ENCODE measurements at places on chromosomes 6 and 20. TPM values are rescaled to one million over a fixed set of nuclear protein-coding genes. Genes with fewer than 3 reads are reported as not detected.

The PGC gene
- total RNA-seq: not detected

The CALHM6 gene
- total RNA-seq: 4.1 TPM

The RBPJL gene
- not detected for total RNA-seq

The NFATC2 gene
- 5.4 TPM for total RNA-seq

The DOP1A gene
- 118 TPM for total RNA-seq

The HM13 gene
- total RNA-seq: 59.7 TPM

The SH3BGRL2 gene
- 30.5 TPM for total RNA-seq

The ADGB gene
- total RNA-seq: 0.26 TPM

The REM1 gene
- 0.64 TPM for total RNA-seq

The PRICKLE4 gene
- 3.6 TPM for total RNA-seq

The AARS2 gene
- 17.5 TPM for total RNA-seq

The FAM217A gene
- total RNA-seq: not detected

The GMDS gene
- 14.4 TPM for total RNA-seq

The RANBP9 gene
- total RNA-seq: 35.8 TPM

The DZANK1 gene
- total RNA-seq: 4.0 TPM

The MACROD2 gene
- total RNA-seq: 16.2 TPM

The BPIFB4 gene
- total RNA-seq: not detected

The MAS1 gene
- total RNA-seq: not detected

The CD109 gene
- total RNA-seq: 38.8 TPM

The TTBK1 gene
- total RNA-seq: not detected

The SPATS1 gene
- not detected for total RNA-seq

The SAMD3 gene
- not detected for total RNA-seq

The NOX3 gene
- not detected for total RNA-seq

The GNMT gene
- total RNA-seq: 0.79 TPM

The UST gene
- 17.1 TPM for total RNA-seq

The SLC17A1 gene
- total RNA-seq: not detected

The OVOL2 gene
- 26.4 TPM for total RNA-seq

The IDH3B gene
- 135 TPM for total RNA-seq

The ANKRD66 gene
- not detected for total RNA-seq

The MYL9 gene
- total RNA-seq: 30.5 TPM

The TRIM26 gene
- total RNA-seq: 61.3 TPM

The CDSN gene
- 350 TPM for total RNA-seq

The ADTRP gene
- total RNA-seq: 21.7 TPM

The ASIP gene
- not detected for total RNA-seq

The PDE7B gene
- total RNA-seq: 0.76 TPM

The TBXT gene
- not detected for total RNA-seq

The NTSR1 gene
- total RNA-seq: 0.55 TPM

The MICB gene
- 1.9 TPM for total RNA-seq

The LGSN gene
- 0.30 TPM for total RNA-seq

The BEND3 gene
- total RNA-seq: 2.4 TPM

The BFSP1 gene
- 0.85 TPM for total RNA-seq

The PHF1 gene
- 102 TPM for total RNA-seq

The LCA5 gene
- total RNA-seq: 1.3 TPM

The MAK gene
- not detected for total RNA-seq

The NHLRC1 gene
- total RNA-seq: 4.9 TPM

The TFAP2C gene
- total RNA-seq: 100 TPM

The METTL24 gene
- total RNA-seq: not detected
